ENCODE measurements at places on chromosomes 6 and 20. TPM values are rescaled to one million over a fixed set of nuclear protein-coding genes. Genes with fewer than 3 reads are reported as not detected.

TNFAIP3 gene
- total RNA-seq, result 52.6 TPM

DNA sequence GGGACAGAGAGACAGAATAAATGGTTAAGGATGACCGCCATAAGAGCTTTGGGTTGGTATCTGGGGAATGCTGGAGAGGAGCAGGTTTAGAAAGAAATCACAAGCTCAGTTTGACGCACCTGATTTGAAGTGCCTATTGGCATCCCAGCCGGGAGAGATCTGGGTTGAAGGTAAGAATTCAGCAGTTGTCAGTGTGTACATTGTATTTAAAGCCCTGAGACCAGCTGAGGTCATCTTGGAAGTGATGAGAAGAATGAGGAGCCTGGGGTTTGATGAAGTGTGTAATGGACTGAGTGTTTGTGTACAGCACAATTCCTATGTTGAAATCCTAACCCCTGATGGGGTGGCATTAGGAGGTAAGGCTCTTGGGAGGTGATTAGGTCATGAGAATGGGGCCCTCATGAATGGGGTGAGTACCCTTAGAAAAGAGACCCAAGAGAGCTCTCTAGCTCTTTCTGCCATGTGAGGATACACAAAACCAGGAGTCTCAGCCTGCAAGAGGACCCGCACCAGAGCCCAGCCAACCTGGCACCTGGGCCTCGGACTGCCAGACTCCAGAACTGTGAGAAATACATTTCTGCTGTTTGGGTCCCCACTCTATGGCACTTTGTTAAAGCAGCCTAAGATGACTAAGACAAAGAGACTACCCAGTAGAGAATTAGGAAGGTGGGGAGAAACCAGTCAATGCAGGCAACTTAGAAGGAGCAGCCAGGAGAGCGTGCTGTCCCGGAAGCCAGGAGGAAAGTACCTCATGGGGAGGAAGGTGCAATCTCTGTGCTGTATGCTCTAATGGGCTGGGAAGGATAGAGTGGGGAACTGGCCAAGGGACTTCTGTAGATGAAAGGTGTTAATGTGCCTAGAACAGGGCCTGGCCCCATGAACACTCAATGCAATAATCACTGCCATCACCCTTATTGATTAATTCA is 133.7 kb upstream of the SLC24A3 start:
- no peaks in the 10 kb centered on the region for H3K36me3 ChIP-seq
- no peak for DNase-seq
- no peaks in the 10 kb centered on the region for H3K27me3 ChIP-seq
- H3K4me3 ChIP-seq, result no peak overlapping the region

- H3K4me1 ChIP-seq, result no peaks in the 10 kb centered on the region
- H3K4me3 ChIP-seq, result no peak overlapping the region
- peaks cover 17% of the 10 kb centered on the region for H3K36me3 ChIP-seq
- H3K27me3 ChIP-seq, result no peaks in the 10 kb centered on the region
- DNase-seq, result peak; percentile 47
Measured at GRCh38 chr20:5557123-5557522, 193.1 kb upstream of the SHLD1 start.

DNA sequence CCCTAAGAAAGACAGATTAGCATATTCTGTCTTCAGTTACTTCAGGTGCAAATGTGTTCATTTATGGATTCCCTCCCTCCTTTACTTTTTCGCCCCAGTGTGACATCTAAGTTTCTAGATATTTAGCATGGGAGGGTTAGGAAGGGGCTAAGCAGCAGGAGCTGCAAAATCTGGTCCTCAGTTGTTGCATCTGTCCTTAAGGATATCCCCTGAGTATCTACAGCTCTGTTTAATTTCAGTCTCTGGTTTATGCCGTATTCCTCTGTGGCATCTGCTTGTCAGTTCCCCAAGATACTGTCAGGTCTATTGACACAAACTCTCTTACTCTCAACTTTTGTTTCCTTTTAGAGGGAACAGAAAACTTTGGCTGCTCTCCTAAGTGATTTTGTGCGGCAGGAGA is 754.6 kb upstream of the MAP3K7 start:
- no peaks in the 10 kb centered on the region for H3K27me3 ChIP-seq
- H3K4me1 ChIP-seq, result no peaks in the 10 kb centered on the region
- no peak overlapping the region for H3K4me3 ChIP-seq
- no peak for DNase-seq

OR2H1 gene
- total RNA-seq, result not detected

GMPR gene
- 51.4 TPM for total RNA-seq

SNAP91 gene
- total RNA-seq, result 0.82 TPM

DNA sequence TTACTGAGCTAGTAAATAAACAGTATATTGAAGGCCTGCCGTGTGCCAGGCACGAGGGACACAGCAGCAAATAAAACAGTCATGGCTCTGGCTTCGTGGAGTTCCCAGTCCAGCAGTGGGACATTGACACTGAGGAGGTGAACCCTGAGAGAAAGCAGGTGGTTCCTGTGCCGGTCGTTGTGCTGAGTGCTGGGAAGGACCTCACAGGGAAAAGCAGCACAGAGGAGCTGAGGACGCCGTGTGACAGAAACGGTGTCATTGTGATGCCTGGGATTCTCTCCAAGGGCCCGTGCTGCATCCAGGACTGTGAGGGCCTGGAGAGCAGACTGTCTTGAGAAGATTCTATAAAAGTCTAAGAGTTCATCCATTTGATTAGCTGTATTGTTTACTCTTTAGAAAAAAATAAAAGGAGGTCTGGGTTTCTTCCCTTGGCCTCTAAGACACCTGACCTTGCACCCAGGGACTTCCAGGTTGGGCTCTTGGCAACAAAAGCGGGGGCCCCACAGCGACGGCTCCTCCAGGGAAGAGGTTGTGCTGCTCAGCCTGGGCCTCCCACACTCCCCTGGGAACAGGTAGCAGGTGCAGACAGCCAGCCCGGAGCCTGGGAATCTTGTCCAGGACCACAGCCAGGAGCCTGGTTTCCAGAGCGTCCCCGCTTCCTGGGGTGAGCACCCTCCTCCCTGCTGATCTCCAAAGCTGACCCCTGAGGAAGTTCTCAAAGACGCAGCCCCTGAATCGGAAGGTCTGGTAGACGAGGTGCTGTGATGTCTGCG is 251.2 kb upstream of the PMEPA1 start:
- H3K27me3 ChIP-seq, result no peaks in the 10 kb centered on the region
- H3K4me3 ChIP-seq, result no peak overlapping the region
- H3K36me3 ChIP-seq, result no peaks in the 10 kb centered on the region
- no peak for DNase-seq
- no peaks in the 10 kb centered on the region for H3K4me1 ChIP-seq

GRCh38 chr6:90730151-90730673 is 143.3 kb upstream of the MAP3K7 start:
- no peak overlapping the region for H3K4me3 ChIP-seq
- H3K36me3 ChIP-seq, result no peaks in the 10 kb centered on the region
- H3K4me1 ChIP-seq, result no peaks in the 10 kb centered on the region
- DNase-seq, result no peak
- H3K27ac ChIP-seq, result no peak overlapping the region
- no peaks in the 10 kb centered on the region for H3K27me3 ChIP-seq

NKX2-2 gene
- not detected for total RNA-seq

GRCh38 chr6:46411456-46412197 is 79.6 kb downstream of the RCAN2 start:
- no peak for DNase-seq
- no peaks in the 10 kb centered on the region for H3K27me3 ChIP-seq
- H3K4me1 ChIP-seq, result no peaks in the 10 kb centered on the region
- H3K36me3 ChIP-seq, result no peaks in the 10 kb centered on the region
- H3K4me3 ChIP-seq, result no peak overlapping the region
- no peak overlapping the region for H3K27ac ChIP-seq

GRCh38 chr6:114172576-114173260 is 170.1 kb downstream of the HS3ST5 start:
- H3K27me3 ChIP-seq, result no peaks in the 10 kb centered on the region
- H3K36me3 ChIP-seq, result no peaks in the 10 kb centered on the region
- no peak overlapping the region for H3K4me3 ChIP-seq
- no peak for DNase-seq
- no peaks in the 10 kb centered on the region for H3K4me1 ChIP-seq

GRCh38 chr20:41018153-41018552 is 10.5 kb upstream of the TOP1 start:
- H3K4me1 ChIP-seq, result no peaks in the 10 kb centered on the region
- no peaks in the 10 kb centered on the region for H3K36me3 ChIP-seq
- H3K27ac ChIP-seq, result no peak overlapping the region
- DNase-seq, result no peak
- no peak overlapping the region for H3K4me3 ChIP-seq

GRCh38 chr6:139124887-139125672 is 9.8 kb upstream of the HECA start:
- DNase-seq, result no peak
- H3K27ac ChIP-seq, result no peak overlapping the region
- H3K27me3 ChIP-seq, result no peaks in the 10 kb centered on the region
- no peaks in the 10 kb centered on the region for H3K36me3 ChIP-seq
- no peak overlapping the region for H3K4me3 ChIP-seq

GRCh38 chr20:61387954-61388348 is 135.9 kb downstream of the CDH4 start:
- H3K27me3 ChIP-seq, result no peaks in the 10 kb centered on the region
- no peaks in the 10 kb centered on the region for H3K4me1 ChIP-seq
- no peak overlapping the region for H3K27ac ChIP-seq

NTSR1 gene
- 0.09 TPM for total RNA-seq

Measured in kidney (tissue), 22 donors.